Esophagus muscularis mucosa (tissue), 4 donors: ENCODE measurements at places on chromosomes 3 and 15. TPM values are rescaled to one million over a fixed set of nuclear protein-coding genes. Genes with fewer than 3 reads are reported as not detected.

GRCh38 chr15:68175526-68175925 is 29.6 kb downstream of the CALML4 start:
- H3K27ac ChIP-seq: no peak overlapping the region
- H3K4me3 ChIP-seq: no peak overlapping the region
- H3K36me3 ChIP-seq: no peaks in the 10 kb centered on the region
- DNase-seq: no peak

DNA sequence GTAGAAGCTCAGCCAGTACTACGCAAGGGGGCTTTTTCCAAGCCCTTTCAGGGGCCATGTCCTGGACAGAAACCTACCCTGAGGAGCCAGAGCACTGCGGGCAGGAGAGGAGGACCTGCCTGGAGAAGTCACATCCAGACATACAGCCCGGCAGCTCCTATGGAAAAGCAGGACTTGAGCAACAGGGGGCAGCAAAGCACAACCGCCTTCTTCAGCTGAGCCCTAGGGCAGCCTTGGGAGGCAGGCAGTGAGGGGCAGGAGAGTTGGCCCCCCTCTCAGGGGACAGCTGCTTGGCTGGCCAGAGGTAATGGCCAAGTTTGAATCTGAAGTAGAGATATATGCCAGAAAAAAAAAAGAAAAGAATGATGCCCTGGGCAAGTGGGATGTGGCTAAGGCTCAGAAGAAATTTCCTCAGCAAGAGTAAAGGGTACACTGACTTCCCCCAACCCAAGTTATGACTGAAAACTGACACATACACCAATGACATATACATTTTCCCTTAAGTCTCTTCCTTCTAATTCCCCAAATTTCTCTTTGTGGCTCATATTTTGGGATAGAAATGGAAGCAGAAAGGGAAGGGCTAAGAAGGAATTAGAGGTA is 56.9 kb downstream of the CYP19A1 start:
- peaks cover 14% of the 10 kb centered on the region for H3K4me1 ChIP-seq
- no peaks in the 10 kb centered on the region for H3K27me3 ChIP-seq
- no peaks in the 10 kb centered on the region for H3K36me3 ChIP-seq

DNA sequence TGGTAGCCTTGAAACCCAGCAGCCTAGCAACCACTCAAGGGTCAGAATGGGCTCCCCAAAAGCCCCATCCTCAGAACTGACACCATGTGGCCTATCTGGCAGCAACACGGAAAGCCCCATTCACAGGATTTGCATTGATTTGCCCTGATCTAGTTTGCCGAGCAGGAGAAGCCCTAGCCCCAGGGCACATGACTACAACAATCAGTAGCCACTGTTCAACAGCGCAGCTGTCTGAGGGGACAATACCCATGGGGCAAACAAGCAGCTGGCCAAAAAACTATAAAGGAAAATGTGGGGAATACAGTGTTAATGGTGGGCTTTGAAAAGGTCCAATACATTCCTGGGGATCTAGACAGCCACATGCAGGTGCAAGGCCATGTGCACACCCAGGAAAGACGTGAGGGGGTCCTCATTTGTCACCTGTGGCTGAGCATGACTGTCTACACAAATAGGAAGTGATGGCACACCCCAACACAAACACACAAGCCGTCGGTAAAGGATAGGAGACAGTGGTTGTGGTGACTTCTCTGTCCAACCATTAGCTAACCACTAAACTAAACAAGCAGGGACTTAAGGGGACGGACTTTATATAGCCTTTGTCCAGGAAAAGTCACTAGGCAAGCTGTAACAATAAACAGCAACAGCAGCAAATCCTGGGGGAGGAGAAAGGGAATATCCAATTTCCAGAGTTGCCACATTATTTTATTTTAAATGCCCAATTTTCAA is 113.7 kb downstream of the LRIG1 start:
- H3K36me3 ChIP-seq: peaks cover 44% of the 10 kb centered on the region
- H3K4me1 ChIP-seq: peaks cover 5% of the 10 kb centered on the region
- no peaks in the 10 kb centered on the region for H3K27me3 ChIP-seq
- H3K4me3 ChIP-seq: no peak overlapping the region
- no peak for DNase-seq

DNA sequence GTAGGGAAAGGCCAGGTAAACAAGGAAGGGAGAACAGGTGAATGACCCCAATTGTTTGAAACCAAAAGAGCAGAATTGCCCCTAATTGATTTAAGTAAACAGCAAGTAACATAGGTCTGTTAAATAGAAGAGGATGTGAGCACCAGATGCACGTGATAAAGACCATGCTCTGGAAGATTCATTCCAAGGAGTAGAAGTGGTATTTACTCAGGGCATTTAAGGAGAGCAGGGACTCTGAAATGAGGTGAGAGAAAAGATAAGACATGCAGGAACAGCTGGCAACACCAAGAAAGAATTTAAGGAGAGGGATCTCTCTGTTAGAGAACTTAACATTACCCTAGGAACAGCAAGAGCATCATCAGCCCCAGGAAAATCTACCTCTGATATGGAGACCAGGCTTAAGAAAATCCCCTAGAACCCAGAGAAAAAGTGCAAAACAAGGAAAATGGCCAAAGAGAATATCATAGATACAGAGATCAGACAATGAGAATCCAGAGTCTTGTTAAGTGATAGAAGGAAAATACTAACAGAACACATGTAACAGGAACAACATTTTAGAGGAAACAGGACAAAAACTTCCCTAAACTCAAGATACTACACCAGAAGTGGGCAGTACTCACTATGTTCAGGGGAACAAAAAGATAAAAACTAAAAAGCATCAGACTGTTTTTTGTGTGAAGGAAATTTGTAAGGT is 6.4 kb downstream of the NUDT16 start:
- no peaks in the 10 kb centered on the region for H3K27me3 ChIP-seq
- peak overlapping the region; percentile 72 for H3K27ac ChIP-seq
- no peak overlapping the region for H3K4me3 ChIP-seq
- DNase-seq: no peak
- peaks cover 6% of the 10 kb centered on the region for H3K36me3 ChIP-seq
- peaks cover 28% of the 10 kb centered on the region for H3K4me1 ChIP-seq

DNA sequence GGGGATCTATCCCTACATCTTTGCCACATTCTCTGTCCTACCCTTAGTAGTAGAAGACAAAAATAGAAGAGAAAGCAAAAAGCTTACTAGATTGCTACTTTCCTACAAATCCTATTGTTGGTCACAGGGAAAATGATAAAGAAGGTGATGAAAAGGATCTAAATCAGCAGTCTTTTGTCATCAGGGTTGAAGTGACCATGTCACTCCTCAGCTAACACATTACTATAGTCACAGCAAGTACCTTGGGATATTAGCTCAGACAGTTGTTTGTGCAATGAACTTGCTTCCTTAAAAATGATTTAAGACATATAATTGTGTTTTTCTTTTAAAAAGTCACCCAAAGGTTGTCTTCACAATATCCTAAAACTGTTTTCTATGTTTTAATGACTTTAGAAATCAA is 6.3 kb downstream of the ST3GAL6 start:
- peaks cover 13% of the 10 kb centered on the region for H3K4me1 ChIP-seq
- DNase-seq: no peak
- no peaks in the 10 kb centered on the region for H3K27me3 ChIP-seq
- H3K27ac ChIP-seq: no peak overlapping the region
- no peaks in the 10 kb centered on the region for H3K36me3 ChIP-seq

GRCh38 chr15:86595741-86596140 is 516.1 kb downstream of the AGBL1 start:
- no peak overlapping the region for H3K27ac ChIP-seq
- DNase-seq: no peak
- no peaks in the 10 kb centered on the region for H3K36me3 ChIP-seq
- no peaks in the 10 kb centered on the region for H3K4me1 ChIP-seq

DNA sequence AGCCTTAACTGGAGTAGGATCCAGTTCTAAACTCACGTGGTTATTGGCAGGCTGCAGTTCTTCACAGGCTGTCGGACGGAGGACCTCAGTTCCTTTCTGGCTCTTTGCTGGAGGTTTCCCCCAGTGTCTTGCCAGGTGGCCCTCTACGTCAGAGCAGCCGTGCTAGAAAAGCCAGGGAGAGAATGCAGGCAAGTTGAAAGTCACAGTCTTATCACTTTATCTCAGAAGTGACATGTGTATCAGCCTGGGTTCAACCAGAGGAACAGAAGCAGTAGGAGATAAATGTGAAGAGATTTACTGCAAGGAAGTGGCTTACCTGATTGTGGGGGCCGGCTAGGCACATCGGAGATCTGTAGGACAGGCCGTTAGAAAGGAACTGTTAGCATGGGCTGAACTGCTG is 125.3 kb upstream of the BNIP2 start:
- no peak overlapping the region for H3K4me3 ChIP-seq
- H3K27me3 ChIP-seq: no peaks in the 10 kb centered on the region
- DNase-seq: peak; percentile 47
- H3K4me1 ChIP-seq: no peaks in the 10 kb centered on the region
- H3K27ac ChIP-seq: no peak overlapping the region

Gene GRIP2
- 0.92 TPM for total RNA-seq
